ENCODE measurements at places on chromosomes 11 and 22.

- no peak for DNase-seq
Measured at GRCh38 chr11:44518968-44519550, 46.4 kb upstream of the CD82 start.

DNA sequence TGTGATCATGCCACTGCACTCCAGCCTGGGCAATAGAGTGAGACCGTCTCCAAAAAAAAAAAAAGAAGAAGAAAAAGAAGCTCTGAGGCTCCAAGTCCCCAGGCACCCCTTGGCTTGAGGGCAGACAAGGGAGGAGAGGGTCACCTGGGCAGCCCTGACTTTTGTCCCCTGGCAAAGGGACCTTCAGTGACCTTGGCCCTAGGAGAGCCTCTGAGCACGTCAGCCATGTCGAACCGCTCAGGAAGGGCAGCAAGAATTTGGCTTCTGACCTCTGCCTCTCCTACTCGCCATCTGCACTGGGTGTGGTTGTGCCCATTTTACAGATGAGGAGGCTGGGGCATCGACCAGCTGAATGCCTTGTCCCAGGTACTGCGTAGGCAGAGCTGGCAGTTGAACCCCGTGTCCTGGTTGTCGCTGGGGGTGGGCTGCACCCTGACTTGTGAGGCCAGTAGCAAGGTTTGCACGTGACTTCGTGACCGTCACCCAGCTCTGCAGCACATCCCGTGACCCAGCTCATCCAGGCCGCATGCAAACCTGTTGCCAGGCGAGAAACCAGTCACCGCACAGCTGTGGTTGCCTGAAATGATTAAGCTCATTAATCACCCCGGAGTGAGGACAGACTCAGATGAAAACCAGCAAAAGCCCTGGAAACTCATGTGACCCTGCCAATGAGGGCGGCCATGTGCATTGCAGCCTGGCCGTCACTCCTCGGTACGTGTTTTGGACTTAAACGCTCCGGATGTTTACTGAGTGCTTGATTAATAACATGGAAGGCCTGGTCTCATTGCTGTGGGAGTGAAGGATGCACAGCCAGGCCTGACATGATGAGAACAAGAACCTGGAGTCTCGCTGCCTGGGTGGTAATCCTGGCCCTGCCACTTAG lies 47.7 kb upstream of the PPP6R3 start:
- DNase-seq = no peak

- DNase-seq = no peak
Measured at GRCh38 chr11:8002676-8003075, 15.5 kb downstream of the EIF3F start.

- DNase-seq = no peak
Measured at GRCh38 chr11:102590276-102591049, 34.7 kb downstream of the MMP20 start.

GRCh38 chr11:59556115-59556916 lies 45.0 kb downstream of the OR4D9 start:
- DNase-seq = peak; percentile 26

DNA sequence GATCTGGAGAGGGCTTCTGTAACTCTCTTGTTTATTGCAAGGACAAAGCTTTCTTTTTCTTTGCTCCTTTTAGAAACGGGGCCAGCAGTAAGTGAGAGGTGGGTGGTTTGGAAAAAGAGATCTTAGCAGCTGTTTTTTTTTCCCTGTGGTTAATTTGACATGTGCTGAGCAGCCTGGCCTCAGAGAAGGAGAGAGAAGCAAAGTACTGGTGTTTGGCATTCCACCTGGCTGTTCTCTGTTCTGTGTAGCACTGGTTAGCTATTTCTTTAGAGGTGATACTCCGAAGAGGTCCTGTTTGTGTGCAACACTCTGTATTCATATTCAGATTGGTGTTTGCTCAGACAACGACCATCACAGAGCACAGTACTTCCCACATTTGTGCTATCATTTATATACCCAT lies 80.8 kb upstream of the SORL1-AS1 start:
- no peak for DNase-seq

DNA sequence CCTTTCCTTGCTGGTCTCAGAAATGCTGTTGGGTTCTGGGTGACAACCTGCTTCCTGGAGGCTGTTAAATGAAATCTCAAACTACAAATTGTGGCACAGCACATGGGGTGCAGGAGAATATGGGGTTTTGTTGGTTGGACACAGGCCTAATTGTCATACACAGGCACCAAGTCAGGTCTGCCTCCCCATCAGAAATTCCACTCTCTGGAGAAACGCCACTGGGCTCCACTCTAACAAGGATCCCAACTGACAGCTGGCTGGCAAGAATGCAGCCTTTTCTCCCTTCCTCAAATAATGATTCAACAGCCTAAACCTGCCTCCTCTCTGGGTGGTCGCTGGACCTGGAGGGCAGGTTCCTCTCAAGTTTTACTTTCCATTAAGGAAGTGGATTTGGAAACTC lies 177.8 kb upstream of the NARS2 start:
- no peak for DNase-seq

GRCh38 chr22:26143806-26144325 lies 25.4 kb upstream of the SEZ6L start:
- no peak for DNase-seq

DNA sequence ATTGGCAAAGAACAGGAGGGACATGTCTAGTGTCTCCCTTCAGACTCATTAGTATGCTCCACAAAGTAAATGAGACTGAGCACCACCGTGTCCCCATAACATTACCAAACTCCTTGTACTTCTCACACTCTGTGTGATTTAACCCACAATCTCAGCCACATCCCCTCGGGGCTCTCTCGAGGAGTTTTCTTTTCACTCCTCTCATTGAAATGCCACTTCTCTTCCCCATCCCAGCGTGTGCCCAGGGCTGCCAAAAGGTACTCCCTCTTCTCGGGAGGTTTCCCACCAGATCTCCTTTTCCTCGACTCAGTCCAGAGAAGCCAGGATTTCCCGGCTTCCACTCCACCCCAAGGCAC lies 1.1 kb downstream of the RBFOX2 start:
- no peak for DNase-seq

- no peak for DNase-seq
Measured at GRCh38 chr11:19849107-19849789, 136.6 kb downstream of the NAV2 start.

DNA sequence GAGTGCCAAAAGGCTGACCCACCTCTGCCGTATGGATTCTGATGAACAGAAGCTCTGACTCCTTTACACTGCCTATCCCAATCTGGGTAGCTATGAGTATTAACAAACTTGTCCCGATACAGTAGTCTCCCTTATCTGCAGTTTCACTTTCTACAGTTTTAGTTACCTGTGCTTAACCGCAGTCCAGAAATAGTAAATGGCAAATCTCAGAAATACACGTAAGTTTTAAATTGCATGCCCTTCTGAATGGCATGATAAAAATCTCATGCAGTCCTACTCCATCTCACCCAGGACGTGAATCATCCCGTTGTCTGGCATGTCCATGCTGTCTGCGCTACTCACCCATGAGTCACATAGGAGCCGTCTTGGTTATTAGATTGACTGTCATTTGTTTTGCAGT lies 68.8 kb downstream of the SNX19 start:
- no peak for DNase-seq

GRCh38 chr11:2265396-2265795 lies 5.0 kb downstream of the ASCL2 start:
- no peak for DNase-seq

DNA sequence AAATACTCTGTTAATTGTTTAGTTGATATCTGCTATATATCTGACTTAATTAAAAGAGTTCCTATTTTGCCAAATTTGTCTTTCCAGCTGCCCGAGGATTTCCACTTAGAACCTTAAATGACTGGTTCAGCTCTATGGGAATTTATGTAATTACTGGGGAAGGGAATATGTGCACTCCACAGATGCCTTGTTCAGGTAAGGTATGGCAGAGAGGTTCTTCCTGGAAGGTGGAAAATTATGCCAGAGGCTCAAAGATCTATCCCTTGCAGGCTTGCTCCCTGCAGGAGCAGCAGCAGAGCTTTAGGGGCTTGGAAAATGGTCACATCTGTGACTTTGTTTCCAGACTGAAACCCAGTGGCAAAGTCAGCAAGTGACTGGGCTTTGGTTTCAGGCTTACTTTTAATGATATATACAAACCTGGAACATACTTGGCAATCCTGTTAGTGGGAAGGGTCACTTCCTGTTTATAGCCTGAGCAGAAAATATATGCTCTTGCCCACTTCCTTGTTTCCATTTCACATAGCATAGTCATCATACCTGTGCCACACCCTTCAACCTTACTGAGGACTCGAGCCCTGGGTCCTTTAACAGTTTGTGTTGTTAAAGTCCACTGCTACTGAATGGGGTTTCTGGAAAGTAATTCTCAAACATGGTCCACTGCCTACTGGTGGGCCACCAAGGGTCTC lies 23.7 kb downstream of the WBP2NL start:
- DNase-seq = no peak

DNA sequence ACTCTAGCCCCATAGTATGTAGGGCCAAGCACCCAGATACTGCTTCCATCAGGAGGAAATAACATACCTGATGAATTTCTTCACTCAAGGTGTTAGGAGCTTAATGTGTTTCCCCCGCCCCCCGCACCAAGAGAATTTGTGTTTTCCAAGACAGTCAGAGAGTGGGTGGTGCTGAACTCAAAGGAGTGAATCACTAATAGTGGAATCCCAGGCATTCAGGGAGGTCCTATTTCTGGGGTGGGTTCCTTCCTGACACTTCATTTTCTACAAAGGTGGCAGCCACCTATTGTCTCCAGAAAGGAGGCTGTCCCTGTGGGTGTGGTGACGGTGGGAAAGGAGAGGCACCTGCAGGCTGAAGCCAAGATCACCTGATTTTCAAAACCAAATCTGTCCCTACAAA lies 50.8 kb upstream of the ELF5 start:
- DNase-seq = no peak

DNA sequence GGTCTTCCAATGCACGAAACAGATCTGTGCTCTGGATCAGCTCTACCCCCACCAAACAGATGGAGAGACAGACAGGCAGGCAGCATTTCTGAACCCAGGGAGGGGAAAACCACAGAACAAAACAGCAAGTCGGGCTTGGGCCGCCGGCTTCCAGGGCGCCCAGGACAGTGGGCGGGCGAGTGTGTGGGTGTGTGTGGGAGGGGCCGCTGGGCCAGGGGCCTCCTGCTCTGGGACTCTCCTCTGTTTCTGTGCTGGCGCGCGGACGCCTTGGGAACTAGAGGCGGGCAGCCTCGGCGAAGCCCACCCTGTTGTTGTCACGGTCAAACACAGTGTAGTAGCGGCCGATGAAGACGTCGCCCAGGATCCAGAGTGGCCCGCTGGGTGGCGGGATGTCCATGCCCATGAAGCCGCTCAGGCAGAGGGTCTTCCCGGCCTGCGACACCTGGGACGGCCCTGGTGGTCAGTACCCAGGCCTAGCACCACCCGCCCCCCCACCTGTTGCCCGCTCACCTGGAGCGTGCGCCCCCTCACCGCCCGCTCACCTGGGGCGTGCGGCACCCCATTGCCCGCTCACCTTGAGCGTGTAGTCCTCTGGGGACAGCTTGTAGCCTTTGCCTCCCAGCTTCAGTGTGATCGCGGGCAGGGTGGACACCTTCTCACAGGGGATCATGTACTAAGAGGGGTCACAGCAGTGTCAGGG lies 3.0 kb upstream of the IFITM10 start:
- DNase-seq = no peak

DNA sequence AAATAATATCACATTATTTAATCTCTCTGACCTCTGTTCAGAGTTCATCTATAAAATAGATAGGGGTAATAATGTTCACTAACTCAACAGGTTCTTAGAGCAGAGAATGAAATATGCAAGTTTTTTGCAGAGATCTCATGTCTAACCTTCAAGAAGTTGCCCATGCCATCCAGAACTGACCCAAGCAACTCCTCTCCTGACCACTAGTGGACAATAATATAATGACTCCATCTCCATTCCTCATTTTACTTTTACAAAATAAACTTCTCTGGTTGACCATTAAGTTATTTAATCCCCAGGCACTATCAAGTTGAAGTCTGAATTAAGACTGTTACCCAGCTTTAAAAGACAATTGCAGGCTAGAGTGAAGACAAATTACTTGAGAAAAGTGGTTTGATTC lies 382.6 kb downstream of the KCNA4 start:
- DNase-seq = no peak

- DNase-seq = no peak
Measured at GRCh38 chr11:61999141-61999975, 31.9 kb upstream of the FTH1 start.

DNA sequence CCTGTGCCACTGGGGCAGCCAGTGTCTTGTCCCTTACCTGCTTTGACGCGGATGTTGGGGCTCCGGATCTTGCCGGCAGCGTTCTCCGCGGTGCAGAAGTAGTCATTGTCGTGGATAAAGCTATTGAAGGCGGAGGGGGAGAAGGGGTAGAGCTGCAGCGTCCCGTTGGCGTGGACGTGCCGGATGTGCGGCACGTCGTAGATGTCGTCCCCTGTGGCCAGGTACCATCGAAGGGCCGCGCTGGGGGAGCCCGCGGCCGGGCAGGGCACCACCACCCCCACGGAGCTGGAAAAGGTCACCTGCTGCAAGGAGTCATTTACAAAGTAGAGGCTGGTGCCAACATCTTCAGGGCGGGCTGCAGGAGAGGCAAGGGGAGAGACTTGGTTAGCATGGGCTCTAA lies 16.6 kb downstream of the DSCAML1 start:
- DNase-seq = no peak

GRCh38 chr11:35619855-35620640 lies 1.8 kb downstream of the FJX1 start:
- no peak for DNase-seq

DNA sequence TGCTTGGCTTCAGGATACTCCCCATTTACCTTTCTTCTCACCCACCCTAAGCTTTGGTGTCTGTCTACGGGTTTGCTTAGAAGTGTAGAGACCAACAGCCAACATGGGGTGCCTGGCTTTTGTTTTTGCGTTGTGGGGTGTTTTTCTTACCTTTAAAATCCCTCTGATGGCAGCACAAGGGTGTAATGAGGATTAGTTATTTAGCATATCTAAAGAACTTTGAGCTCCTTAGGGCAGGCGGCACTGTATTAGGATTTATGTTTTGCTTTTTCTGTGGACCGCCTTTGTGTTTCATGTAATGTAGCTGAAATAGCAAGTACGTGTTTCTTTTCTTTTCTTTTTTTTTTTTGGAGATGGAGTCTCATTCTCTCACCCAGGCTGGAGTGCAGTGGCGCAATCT lies 8.9 kb downstream of the AP2A2 start:
- no peak for DNase-seq

GRCh38 chr22:47626428-47627390 lies 864.3 kb downstream of the TBC1D22A start:
- DNase-seq = no peak

- DNase-seq = no peak
Measured at GRCh38 chr11:17840101-17840548, 105.5 kb downstream of the KCNC1 start.

DNA sequence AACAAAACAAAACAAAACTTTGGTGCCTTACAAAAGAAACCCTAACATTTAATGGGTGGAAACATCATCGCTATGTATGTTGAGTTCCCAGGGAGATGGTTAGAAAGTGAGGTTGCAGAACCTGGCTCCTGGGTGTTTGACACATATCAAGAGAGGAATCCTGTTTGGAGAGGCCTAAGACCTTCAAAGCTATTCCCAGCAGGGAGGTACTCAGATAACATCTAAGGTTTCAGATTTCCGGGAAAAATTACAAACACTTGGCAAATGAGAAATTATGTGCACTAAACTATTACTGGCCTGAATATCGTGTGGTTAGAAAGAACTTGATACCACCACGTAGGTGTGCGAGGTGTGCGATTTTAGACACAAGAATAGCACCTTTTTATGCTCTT lies 18.5 kb downstream of the TRIM5 start:
- DNase-seq = no peak

GRCh38 chr11:64148226-64148916 lies 17.5 kb downstream of the MACROD1 start:
- peak; percentile 52 for DNase-seq

- DNase-seq = no peak
Measured at GRCh38 chr22:35457729-35458546, 58.0 kb downstream of the MCM5 start.

GRCh38 chr11:122756417-122756816 lies 81.9 kb upstream of the CRTAM start:
- peak; percentile 20 for DNase-seq

All from effector memory CD4-positive, alpha-beta T cell (primary cell).